Activated CD8-positive, alpha-beta T cell treated with anti-CD3 and anti-CD28 coated beads, Interleukin-2, amount 10 ng/mL, durations not matched to agents 7 days and 5 days (primary cell): ENCODE measurements at places on chromosomes 5 and 9. TPM values are rescaled to one million over a fixed set of nuclear protein-coding genes. Genes with fewer than 3 reads are reported as not detected.

The MZB1 gene
- 19.9 TPM for total RNA-seq

The GABRB2 gene
- not detected for total RNA-seq

The FOXD4L4 gene
- total RNA-seq, result 0.18 TPM

The PLCXD3 gene
- total RNA-seq, result not detected

DNA sequence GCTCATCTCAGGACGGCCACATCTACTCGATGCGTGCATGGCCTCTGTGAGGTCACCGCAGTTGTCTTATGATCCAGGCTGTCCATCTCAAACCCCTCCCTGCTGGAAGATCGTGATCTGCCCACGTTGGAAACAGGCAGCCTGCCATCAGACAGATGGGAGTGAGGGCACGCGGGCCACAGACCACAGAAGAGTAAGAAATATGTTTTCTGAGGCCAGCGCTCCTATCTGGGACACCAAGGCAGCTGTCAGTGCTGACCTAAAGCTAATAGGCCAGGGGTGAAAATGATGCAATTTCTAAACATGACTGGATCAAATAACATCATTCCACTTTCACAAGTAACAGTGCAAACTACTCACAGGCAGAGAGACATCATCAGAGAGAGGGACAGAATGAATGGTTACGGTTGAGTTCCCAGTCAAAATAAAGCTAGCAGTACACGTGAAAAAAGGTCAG lies 57.1 kb upstream of the CER1 start:
- no peaks in the 10 kb centered on the region for H3K4me1 ChIP-seq
- no peak overlapping the region for H3K4me3 ChIP-seq
- no peaks in the 10 kb centered on the region for H3K36me3 ChIP-seq
- no peak for DNase-seq
- H3K27ac ChIP-seq, result no peak overlapping the region
- peaks cover 2% of the 10 kb centered on the region for H3K27me3 ChIP-seq

- peak overlapping the region; percentile 51 for H3K4me3 ChIP-seq
- peak; percentile 92 for DNase-seq
- peak overlapping the region; percentile 93 for H3K27ac ChIP-seq
- peaks cover 47% of the 10 kb centered on the region for H3K4me1 ChIP-seq
Measured at GRCh38 chr9:76576344-76576743, 117.4 kb downstream of the GCNT1 start.
